ENCODE measurements at places on chromosomes 5 and 9. TPM values are rescaled to one million over a fixed set of nuclear protein-coding genes. Genes with fewer than 3 reads are reported as not detected.

DNA sequence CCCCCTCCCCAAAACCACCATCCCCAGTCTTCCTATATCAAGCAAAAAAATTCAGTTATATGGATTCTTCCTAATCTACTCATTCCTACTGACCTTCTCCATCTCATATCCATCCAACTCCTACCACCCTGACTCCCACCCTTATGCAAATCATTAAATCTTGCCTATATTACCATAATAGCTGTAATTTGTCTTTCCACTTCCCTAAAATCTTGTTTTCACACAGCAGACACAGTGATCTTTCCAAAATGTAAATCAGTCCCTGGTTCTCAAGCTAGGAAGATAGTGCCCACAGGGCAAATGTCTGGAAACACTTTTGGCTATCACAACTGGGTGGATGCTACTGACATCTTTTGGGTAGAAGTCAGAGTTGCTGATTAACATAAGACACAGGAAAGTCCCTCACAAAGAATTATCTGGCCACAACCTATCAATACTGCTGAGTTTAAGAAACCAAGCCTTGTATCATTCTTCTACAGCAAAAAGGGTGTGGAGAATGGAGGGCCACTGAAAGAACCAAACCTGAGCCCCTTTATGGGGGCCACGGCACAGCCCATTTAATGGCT, 1.4 kb downstream of the SRA1 start:
- peak; percentile 7 for DNase-seq

DNA sequence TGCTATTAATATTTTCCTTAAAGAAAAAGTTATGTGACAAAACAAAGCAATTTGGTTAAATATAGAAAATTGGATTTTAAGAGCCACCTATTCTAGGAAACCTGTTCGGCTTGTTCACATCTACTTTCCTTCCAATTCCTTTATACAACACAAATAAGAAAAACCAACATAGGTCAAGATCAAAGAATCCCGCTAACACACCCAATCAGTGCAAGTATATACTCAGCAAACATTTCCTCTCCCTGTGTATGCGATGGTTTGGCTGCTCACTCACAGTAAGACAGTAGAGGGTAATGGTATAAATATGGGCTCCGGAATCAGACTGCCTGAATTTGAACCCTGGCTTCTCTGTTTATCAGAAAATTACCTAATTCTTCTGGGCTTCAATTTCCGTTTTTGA, 757.5 kb upstream of the ZNF608 start:
- DNase-seq: no peak

GRCh38 chr5:25481463-25481862, 836.7 kb upstream of the CDH10 start:
- DNase-seq: no peak

DNA sequence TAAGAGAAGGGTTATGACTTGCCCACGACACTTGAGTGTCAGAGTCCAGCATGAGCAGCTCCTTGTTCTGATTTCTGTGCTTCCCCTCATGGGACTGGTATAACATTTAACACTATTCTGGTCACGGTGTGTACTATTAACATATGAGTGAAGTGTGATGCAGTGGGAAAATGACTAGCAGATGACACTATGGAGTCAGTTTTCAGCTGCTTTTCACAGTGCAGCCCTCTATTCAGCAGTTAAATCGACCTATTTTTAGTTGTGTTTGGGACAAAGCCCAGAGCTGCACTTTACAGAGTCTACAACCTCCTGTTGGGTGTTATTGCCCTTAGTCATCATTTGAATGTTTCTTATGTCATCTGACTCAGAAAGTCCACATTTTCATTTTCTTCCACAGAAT, 59.1 kb downstream of the CHSY3 start:
- no peak for DNase-seq

GRCh38 chr5:160360310-160360709, 10.1 kb downstream of the C1QTNF2 start:
- no peak for DNase-seq

- no peak for DNase-seq
Measured at GRCh38 chr5:16713386-16713928, 96.7 kb upstream of the RETREG1 start.

DNA sequence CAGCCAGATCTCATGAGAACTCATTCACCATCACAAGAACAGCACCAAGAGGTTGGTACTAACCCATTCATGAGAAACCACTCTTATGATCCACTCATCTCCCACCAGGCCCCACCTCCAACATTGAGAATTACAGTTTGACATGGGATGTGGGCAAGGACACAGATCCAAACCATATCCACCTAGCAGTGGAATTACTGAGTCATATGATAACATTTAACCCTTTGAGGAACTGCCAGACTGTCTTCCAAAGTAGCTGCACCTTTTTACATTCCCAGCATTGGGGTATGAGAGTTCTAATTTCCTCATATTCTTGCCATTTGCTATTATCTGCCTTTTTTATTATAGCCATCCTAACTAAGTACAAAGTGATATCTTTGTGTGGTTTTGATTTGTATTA, 51.9 kb downstream of the CTNNA1 start:
- no peak for DNase-seq

DNA sequence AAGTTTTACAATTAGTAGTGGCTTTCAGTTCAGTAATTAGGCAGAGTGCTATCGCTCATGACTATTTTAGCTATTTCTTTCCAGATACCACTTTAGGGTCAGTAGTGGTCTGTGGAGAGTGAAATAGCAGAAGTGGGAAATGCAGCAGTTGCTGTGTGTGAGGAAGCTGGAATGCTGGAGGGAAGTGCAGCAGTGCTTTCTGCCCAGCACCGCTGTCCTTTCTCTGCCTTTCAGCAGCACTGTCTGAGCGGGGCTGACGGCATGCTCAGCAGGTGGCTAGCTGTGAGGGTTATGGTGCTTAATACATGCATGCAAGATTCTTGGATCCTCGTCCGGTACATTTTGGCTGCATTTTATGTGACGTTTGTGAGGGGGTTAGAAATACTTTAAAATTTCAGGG, 213.9 kb downstream of the PBX3 start:
- DNase-seq: no peak

The TAS2R1 gene
- not detected for total RNA-seq

The CBY3 gene
- not detected for total RNA-seq

The MEF2C gene
- 58.7 TPM for total RNA-seq

The SPINK4 gene
- not detected for total RNA-seq

The STK32A gene
- not detected for total RNA-seq

The FOXE1 gene
- not detected for total RNA-seq
